NCI-H1092 treated with DMSO at 0.1 percent for 48 hours (cell line): ENCODE measurements at places on chromosomes 7 and 10.

- no peak for DNase-seq
Observed at GRCh38 chr10:70942125-70942524, 53.8 kb upstream of the PCBD1 start.

DNA sequence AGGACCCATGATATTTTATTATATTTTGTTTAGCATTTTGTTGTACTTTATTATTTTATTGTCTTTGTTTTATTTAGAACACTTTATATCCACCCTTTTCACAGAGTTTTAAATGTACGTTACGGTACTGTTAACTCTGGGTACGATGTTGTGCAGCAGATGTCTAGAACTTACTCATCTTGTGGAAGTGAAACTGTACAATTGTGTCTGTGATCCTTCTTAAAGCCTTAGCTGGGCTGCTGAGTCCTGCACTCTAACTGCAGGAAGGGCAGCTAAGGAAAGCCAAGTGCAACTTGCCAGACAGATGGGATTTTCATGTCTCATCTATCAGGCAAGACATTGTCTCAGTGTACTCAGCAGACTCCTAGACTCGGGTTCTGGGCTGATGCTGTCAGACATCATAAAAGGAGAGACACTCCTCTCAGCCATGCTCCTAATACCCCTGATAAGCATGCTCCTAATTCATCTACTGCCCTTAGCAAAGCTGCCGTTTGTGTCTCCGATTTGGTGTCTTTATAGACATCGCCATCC, 14.6 kb upstream of the INSYN2A start:
- DNase-seq, result no peak

DNA sequence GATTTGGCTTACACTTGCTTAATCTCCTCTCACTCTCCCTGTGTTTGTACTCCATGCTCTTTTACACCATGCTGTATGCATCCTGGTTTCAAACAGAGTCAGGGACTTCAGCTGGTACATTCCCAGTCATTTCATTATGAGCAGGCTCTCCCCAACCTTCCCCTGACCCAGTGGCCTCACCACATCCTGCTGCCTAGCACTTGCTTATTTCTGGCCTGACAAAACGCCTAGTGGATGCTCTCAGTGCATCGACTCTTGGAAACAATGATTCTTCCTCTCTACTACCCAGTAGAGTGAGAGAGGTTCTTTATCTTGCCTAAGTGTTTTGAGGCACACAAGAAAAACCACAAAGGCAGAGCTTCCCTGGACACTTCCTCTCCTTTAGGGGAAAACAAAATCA, 63.4 kb downstream of the CAV1 start:
- DNase-seq, result no peak

- DNase-seq, result no peak
Observed at GRCh38 chr7:144884896-144885295, 49.0 kb upstream of the TPK1 start.

DNA sequence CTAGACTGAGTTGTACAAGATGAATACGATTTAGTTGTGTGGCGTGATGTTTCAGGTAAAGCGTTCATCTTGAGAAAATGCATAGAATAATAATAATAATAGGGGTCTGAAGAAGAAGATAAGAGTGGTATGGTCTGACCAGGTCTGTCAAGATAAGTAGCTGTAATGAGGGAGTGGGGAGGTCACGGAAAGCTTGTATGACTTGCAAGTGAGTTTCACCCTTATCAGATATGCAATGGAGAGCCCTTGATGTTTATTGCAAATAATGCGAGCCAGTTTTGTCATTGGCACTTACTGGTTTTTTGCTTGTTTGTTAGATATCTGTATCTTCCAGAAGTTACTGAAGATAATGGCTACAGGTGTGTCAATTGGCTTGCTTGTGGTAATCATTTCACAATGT, 611.5 kb downstream of the CNTNAP2 start:
- DNase-seq, result no peak
